M059J (cell line): ENCODE measurements at places on chromosomes 7 and 10.
A peak's percentile ranks its signal among the peaks of the same experiment; 100 is the strongest.

DNA sequence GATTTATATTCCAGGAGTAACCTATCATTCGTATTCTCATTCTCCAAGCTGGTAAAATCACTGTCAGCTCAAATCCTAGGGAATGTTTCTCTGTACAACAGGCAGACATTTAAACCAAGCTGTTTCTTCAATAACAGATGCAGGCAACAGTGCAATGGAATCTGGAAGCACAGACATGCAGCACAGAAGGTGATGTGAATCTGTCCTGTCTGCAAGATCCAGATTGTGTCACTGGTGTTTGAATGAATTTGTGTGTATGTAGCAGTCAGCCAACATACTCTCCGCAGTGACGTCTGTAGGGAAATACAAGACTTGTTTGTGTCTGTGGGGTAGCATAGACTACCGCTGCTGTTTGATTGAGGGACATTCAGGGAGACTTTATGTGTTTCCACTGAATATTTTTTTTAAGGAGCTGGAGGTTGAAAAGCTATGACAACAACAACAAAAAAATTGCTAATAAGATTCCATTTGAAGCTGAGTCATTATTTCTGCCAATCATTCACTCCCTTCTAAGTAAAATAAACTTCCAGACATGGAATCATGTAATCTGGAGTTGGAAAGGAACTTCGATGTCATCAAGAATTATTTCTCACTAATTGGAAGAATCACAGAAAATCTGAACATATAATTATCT, 122.9 kb upstream of the MYO3A start:
- peak; percentile 52 for DNase-seq

DNA sequence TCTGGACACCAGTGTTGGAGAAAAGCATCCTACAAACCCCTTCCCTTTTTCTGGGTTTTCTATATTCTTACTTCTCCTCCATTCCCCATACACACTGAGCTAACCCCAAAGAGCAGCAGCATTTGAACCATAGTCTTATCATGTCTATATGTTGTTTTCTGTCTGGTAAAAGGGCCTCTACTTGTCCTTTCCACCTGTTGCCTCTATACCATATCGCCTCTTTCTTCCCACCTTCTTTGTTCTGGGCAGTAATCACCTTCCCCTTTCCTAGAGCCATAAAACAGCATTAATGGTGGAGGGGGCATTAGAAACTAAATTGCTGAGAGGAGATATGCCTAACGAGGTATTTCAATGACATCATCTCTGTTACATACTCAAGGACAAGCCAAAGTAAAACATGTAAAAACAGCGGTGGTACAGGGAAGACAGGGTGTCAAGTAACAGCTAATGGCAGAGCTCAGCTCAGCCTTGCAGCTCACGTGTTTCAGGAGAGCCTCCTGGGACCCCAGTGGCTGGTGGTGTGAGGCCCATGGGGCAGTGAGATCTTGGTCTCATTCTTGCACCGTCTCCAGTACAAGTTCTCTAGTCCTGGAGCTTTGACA, 20.6 kb downstream of the NPY start:
- DNase-seq: no peak

DNA sequence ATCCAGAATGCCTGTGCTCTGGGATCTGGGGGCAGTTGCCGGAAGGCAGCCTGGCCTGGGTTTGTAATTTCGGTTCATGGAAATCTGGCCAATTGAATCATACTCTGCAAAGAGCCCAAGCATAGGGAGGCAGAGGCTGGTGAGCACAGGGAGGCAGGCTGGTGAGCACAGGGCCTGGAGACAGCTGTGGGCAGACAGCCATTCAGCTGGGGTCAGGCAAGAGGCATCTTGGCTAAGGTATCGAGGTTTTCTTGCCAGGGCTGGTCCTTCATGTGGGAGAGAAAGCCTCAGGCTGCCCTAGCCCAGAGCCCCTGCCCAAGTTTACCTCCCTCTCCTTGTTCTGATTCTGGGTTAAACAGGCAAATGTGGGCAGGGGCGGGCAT, 63.7 kb upstream of the BAIAP2L1 start:
- no peak for DNase-seq

DNA sequence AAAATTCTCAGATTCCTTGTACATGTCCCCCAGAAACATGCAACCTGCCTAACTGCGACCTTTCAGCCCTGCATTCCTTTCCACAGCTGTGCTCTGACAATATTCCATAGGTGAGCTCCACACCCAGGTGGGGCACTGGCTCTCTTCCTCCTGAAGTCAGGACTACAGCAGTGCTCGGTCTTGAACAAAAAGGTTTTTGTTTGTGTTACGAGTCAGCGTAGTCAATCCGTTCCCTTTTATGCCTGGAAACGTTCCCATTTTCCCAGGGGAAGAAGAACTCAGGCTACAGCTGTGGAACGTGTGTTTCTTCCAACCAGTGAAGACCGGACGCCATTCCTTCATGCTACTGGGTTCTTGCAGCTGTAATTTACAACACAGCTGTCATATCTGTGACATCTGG, 52.4 kb upstream of the PFKP start:
- no peak for DNase-seq

- DNase-seq: no peak
Observed at GRCh38 chr10:123884351-123884906, 7.2 kb downstream of the CPXM2 start.

- no peak for DNase-seq
Observed at GRCh38 chr10:26698909-26699308, 1.4 kb downstream of the PDSS1 start.

- DNase-seq: peak; percentile 80
Observed at GRCh38 chr7:43491984-43492383, 90.9 kb upstream of the STK17A start.

GRCh38 chr7:134886353-134887057, 99.8 kb upstream of the AGBL3 start:
- DNase-seq: peak; percentile 94

DNA sequence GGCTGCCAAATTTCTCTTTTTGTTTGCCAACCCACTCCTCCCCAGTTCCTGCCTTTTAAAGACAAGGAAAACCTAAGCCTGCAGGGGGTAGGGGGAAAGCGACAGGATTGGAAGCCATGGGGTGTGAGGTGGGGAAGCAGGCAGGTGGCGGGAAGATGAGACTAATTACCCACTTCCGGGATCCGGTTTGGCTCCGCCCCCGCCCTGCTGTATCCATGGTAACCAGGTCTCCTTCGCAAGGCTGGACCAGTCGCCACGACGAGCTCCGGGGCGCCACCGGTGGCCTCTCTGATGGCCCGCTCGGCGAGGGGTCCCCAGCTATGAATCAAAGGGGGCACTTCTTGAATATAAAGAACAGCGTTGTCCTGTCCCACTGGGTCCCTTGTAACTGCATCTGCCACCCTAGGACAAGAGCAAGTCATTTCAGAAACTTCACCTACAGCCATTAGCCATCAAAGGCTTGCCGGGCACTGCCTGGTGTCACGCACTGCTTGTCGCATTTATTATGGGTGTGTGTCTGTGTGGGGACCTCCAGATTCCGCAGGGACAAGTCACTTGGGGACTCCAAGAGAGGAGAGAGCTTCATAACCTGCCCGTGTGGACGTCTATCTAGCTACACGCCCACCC, 55.4 kb upstream of the LMTK2 start:
- DNase-seq: no peak

DNA sequence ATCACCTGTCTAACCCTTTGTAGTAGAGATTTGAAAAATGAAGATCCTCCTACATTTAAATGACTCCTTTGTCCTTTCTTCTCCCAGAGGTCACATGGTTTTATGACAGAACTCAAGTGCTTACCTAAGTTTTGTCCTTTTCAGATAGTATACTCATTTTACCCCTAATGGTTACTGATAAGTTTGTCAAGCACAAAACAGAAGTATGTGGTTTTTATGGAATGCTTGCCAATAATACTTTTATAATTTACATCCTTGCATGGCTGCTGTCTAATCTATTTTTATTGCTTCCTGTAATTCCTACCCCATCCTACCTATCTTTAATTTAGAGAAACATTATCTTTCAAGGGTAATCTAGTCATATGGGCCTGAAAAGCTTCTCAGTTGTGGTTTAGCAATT, 37.5 kb downstream of the HELLS start:
- no peak for DNase-seq

DNA sequence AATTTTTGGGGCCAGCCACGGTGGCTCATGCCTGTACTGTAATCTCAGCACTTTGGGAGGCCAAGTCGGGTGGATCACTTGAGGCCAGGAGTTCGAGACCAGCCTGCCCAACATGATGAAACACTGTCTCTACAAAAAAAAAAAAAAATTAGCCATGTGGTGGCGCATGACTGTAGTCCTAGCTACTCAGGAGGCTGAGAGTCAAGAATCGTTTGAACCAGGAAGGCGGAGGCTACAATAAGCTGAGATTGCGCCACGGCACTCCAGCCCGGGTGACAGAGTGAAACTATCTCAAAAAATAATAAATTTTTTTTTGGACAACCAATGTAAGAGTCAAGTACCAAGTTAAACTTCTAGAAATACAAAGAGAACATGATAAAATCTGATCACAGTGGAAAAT, 164.6 kb downstream of the AVL9 start:
- DNase-seq: no peak

GRCh38 chr7:157567666-157568065, 230.9 kb downstream of the DNAJB6 start:
- DNase-seq: no peak

- no peak for DNase-seq
Observed at GRCh38 chr7:106864298-106865081, 592 bp upstream of the PIK3CG start.

DNA sequence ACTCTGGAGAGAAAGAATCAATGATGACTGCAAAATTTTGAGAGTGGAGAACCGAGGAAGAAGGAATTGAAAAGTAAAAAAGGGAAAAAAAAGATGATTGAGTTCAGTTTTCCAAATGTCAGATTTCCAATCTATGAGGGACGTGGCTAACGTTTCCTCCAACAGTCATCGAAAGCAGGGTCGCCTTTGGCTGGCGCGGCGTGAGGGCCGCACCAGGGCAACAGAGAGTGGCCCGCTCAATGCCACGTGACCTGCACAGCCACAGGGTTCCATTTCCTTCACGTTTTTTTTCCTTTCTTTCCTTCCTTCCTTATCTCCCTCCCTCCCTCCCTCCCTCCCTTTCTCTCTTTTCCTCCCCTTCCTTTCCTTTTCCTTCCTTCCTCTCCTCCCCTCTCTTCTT, 101.9 kb downstream of the WDR37 start:
- no peak for DNase-seq

- DNase-seq: no peak
Observed at GRCh38 chr7:3165681-3166580, 122.3 kb upstream of the CARD11 start.

GRCh38 chr7:44789990-44790389, 6.5 kb upstream of the PPIA start:
- DNase-seq: no peak

DNA sequence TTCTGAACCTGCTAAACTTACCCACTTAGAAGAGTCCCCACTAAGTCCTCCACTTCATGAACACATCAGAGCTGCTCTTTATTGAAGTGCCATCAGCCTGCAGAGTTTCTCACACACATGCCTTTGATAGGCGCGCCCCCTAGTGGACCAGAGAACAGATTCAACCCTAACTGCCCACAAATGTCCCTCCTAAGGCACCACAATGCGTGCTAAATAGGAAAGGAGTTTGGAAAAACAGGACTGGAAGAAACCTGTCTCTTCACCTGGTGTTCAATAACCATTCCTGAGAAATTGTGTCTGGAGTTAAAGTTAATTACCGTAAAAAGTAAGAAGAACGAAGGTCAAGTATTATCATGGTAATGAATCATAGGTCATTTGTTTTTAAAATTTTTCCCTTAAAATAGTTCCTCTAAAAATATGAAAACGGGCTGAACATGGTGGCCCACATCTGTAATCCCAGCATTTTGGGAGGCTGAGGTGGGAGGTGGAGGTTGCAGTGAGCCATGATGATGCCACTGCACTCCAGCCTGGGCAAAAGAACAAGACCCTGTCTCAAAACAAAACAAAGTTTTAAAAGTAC, 249.7 kb downstream of the ELMO1 start:
- DNase-seq: peak; percentile 75

DNA sequence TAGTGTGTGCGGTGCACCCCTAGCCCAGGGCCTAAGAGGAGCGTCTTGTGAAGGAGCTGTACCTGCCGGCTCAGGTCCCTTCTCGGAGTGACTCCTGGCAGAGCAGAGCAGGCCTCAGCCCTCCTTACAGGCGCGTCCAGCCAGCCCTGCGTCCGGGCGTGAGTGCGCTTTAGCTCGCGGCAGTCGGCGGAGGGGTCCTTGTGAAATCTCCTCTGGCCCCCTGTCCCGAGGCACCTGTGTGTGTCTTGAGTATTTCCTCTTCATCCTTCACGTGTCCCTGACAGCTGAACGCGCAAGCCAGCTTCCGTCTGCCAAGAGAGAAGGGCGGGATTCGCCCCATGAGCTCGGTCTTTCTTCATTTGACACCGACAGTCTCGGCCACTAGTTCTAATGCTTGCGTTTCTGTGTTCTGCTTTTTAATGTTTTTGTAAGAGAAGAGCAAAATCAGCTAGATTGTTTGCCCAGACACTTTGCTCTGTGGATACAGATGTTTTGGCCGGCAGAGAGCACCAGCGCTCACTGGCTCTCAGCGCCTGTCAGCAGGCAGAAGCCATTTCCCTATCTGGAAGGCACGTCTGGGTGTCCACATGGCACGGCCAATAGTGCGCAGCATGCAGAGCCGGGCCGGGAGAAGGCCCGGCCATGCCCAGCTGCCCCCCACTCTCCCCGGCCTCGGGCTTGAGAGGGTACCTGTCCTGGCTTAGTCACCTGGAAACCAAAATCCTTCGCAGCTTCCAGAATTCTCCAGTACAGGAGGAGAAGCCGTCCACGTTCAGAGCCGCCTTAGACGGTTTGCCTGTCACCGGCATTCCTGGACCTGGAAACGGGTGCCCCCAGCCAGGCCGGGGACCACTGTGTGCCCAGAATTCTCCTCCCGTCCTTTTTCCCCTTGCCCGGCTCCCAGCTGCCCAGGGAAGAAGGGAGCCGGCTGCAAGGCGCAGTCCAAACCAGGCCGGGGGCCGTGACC, 7.0 kb downstream of the GET4 start:
- DNase-seq: no peak

- no peak for DNase-seq
Observed at GRCh38 chr10:107058331-107058730, 106.2 kb downstream of the SORCS1 start.

DNA sequence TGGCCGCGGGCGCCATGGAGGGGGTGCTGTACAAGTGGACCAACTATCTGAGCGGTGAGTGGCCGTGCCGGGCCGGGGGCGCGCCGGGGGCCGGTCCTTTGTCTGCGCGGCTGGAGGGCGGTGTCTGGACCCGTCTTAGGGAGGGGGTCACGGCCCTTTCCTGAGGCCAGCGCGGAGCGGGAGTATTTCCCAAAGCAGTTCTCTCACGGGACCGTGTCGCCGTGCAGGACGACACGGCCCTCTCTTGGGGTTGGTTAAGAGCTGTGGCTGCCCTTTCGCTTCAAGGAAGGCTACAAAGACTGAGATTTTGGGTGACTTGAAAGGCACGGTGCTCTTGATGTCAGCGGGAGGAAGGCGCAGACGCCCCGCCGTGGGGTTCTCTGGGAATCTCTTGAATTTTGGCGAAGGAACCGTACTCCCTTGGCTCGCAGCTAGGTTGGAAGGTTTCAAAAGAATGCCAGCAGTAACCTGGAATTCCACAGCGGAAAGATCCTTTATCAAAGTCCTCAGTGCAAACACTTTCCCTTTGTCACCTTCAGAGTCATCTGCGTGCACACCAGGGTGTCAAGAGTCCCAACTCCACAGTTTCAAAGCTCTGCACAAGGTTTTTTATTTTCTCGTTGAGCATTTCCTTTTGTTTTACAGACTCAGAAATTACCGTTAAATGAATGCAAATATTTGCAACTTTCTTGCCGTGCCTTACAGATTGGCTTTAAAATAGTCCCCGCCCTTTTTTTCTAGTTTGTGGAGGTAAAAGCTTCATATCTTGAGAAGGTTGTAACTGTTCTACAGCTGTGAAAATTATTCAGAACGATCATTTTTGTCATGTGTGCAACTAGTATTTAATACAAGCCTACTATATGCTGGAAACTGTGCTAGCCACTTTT, 780 bp downstream of the PLEKHA8 start:
- DNase-seq: peak; percentile 67
